ENCODE measurements at places on chromosomes 1 and 21. TPM values are rescaled to one million over a fixed set of nuclear protein-coding genes. Genes with fewer than 3 reads are reported as not detected.

DNA sequence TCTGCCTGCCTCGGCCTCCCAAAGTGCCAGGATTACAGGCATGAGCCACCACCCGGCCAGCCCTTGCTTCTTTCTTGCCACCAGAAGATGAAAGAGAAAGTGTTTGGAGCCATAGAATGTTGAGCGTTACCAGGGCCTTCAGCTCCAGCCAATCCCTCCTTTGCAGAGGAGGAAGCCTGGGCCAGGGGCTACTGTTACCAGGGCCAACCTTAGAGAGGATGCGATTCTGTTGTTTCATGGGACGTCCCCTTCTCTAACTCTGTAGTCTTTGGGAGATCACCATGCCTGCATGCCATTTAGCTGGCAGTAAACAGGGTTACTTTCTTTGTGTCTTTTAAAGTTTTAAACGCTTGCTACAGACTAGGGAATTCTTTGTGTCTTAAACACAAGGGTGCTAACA is 45.8 kb downstream of the CLDN14 start:
- DNase-seq: no peak
- H3K4me1 ChIP-seq: no peaks in the 10 kb centered on the region
- no peaks in the 10 kb centered on the region for H3K36me3 ChIP-seq
- no peak overlapping the region for H3K4me3 ChIP-seq
- no peak overlapping the region for H3K27ac ChIP-seq

DNA sequence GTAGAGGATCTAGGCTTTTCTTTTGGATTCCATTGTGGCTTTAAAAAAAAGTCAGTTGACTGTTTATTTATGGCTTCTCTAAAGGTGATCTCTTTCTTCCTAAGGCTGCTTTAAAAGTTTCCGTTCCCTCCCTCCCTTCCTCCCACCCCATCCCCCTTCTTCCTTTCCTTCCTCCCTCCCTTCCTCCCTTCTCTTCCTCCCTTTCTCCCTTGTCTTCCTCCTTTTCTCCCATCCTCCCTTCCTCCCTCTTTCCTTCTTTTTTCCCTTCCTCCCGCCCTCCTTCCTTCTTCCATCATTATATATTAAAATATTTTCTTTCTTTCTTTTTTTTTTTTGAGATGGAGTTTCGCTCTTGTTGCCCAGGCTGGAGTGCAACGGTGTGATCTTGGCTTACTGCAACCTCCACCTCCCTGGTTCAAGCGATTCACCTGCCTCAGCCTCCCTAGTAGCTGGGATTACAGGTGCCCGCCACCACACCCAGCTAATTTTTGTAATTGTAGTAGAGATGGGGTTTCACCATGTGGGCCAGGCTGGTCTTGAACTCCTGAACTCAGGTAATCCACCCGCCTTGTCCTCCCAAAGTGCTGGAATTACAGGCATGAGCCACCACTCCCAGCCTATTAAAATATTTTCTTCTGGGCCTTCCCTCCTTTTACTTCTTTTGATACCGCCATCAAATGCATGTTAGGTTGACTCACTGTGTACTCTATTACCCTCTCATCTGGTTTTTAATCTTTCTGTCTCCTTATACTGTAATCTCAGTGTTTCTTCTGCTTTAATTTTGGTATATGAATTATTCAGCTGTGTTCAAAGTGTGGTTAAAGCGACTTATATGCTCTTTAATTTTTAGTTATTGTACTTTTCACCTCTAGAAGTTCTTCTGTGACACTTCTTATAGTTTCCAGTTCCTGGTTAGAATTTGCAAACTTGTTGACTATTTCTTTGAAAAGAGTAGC is 59.2 kb upstream of the ATP5PO start:
- no peak for DNase-seq
- no peaks in the 10 kb centered on the region for H3K36me3 ChIP-seq
- H3K4me1 ChIP-seq: no peaks in the 10 kb centered on the region
- H3K4me3 ChIP-seq: no peak overlapping the region
- H3K27ac ChIP-seq: no peak overlapping the region

- no peaks in the 10 kb centered on the region for H3K27me3 ChIP-seq
- no peak overlapping the region for H3K4me3 ChIP-seq
These were observed 8.6 kb downstream of the CACNA1S start for GRCh38 chr1:201103666-201104065.

- no peaks in the 10 kb centered on the region for H3K4me1 ChIP-seq
- no peak for DNase-seq
- H3K27me3 ChIP-seq: no peaks in the 10 kb centered on the region
These were observed 20.6 kb downstream of the DDI2 start for GRCh38 chr1:15637826-15638225.

DNA sequence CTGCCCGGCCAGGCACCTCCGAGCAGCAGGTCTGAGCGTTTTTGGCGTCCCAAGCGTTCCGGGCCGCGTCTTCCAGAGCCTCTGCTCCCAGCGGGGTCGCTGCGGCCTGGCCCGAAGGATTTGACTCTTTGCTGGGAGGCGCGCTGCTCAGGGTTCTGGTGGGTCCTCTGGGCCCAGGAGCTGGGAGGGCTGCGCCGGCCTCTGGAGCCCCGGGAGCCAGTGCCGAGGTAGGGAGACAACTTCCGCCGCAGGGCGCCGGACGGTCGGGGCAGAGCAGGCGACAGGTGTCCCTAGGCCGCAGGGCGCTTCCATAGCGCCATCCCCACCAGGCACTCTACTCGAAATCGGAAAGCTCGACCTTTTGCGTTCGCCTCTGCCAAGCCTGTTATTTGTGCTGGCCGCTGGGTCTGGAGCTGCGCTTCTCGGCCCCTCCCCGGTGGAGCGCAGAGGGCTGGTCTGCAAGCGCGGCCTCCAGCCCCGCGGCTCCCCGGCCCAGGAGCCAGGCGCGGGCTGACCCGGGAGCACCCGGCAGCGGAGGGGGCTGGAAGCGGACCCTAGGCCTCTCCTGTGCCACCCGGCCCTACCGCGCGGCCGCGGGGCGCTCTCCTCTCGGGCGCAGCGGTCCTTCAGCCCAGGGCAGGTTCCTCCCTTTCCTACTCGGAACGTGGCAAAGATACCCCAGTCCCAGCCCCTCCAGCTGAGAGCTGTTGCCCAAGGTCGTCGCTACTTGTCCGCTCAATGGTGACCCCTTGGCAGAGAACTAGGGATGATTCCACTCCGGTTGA is 2.2 kb downstream of the SIM2 start:
- DNase-seq: no peak
- H3K27ac ChIP-seq: no peak overlapping the region
- H3K4me1 ChIP-seq: peaks cover 3% of the 10 kb centered on the region
- H3K27me3 ChIP-seq: peaks cover 23% of the 10 kb centered on the region

DNA sequence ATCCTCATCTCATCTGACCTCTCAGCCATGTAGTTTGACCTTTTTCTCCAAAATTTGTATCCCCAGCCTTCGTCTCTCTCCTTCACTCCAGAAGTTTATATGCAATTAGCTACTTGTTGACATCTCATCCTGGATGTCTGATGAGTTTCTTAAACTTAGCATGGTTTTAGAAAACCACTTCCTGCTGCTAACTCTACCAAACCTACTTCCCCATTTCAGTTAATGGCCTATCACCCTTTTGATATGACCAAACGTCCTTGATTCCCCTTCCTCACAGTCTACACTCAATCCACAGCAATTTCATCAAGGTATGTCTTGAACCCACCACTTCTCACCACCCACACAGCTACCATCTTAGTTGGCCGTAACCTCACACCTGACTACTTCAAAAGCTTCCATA is 121.9 kb downstream of the LRRC40 start:
- H3K27ac ChIP-seq: no peak overlapping the region
- H3K4me3 ChIP-seq: no peak overlapping the region

GRCh38 chr1:170790175-170790574 is 126.2 kb downstream of the PRRX1 start:
- no peaks in the 10 kb centered on the region for H3K36me3 ChIP-seq
- H3K4me3 ChIP-seq: no peak overlapping the region
- H3K27ac ChIP-seq: no peak overlapping the region
- DNase-seq: no peak
- no peaks in the 10 kb centered on the region for H3K27me3 ChIP-seq

- no peaks in the 10 kb centered on the region for H3K36me3 ChIP-seq
- H3K4me1 ChIP-seq: no peaks in the 10 kb centered on the region
- no peak overlapping the region for H3K27ac ChIP-seq
These were observed 490.7 kb upstream of the B3GALT2 start for GRCh38 chr1:193676996-193677549.

GRCh38 chr1:235613602-235614001 is 36.0 kb downstream of the GNG4 start:
- DNase-seq: no peak
- no peaks in the 10 kb centered on the region for H3K27me3 ChIP-seq
- H3K36me3 ChIP-seq: no peaks in the 10 kb centered on the region
- no peak overlapping the region for H3K27ac ChIP-seq
- no peaks in the 10 kb centered on the region for H3K4me1 ChIP-seq
- no peak overlapping the region for H3K4me3 ChIP-seq

- H3K4me3 ChIP-seq: no peak overlapping the region
- no peak for DNase-seq
These were observed 15.7 kb downstream of the FHAD1 start for GRCh38 chr1:15262706-15263105.

DNA sequence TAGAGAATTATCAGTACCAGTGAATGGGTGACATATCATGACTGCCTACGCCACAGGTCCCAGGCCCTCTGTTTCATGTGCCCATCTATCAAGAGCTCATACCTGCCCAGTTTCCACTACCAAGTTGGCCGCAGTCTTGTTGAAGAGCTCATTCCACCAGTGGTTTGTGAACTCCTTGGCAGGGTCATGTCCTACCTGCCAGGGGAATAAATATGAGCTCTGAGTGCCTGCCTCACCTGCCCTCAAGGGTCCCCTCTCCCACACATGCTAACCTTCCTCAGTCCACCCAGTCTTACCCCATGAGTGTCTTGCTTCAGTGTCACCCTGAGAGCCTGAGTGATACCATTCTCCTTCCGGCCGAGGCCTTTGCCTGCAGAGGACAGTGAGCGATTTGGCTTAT is 3.2 kb downstream of the GPATCH4 start:
- H3K27me3 ChIP-seq: no peaks in the 10 kb centered on the region
- H3K36me3 ChIP-seq: no peaks in the 10 kb centered on the region
- no peaks in the 10 kb centered on the region for H3K4me1 ChIP-seq
- no peak overlapping the region for H3K4me3 ChIP-seq

DNA sequence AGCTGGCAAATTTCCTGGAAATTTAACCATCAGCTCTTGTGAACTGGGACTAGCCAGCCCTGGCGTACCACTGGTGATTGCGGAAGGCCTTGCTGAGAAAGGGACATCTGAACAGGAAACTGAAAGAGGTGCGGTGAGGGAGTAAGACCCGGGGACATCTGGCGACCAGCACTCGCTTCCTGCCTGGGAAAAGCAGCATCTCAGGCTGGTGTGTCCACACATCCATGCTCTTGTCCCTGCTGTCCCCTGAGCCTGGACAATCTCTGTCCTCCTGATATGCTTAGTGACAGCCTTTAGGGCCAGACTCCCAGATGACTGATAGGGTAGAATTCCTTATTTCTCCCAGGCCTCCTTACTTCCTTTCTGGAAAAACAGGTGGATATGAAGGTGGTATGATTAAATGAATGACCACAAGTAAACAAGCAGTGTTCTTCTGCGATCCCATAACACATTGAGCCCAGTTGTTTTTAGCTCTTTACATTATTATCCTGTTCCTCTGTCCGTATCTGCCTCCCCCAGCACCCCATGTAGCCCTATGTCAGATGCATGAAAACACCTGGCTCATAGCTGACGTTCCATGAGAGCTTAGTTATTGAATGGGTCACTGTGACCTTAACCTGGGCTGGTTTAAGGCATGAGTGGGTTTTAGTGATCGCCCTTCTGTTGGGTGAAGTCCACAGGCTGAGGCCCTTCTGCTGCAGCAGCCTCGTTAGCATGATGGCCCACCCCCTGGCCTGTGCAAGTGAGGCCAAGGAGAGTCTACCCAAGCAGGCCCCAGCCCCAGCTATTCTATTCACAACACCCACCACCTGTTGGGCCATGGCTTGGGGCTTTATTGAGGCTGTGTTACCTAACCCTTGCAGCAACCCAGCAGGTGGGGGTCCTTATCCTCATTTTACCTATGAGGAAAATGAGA is 76.1 kb upstream of the GADD45A start:
- no peaks in the 10 kb centered on the region for H3K4me1 ChIP-seq
- H3K36me3 ChIP-seq: no peaks in the 10 kb centered on the region
- no peaks in the 10 kb centered on the region for H3K27me3 ChIP-seq
- no peak overlapping the region for H3K27ac ChIP-seq
- H3K4me3 ChIP-seq: no peak overlapping the region

- H3K27ac ChIP-seq: peak overlapping the region; percentile 84
- no peak for DNase-seq
- H3K4me1 ChIP-seq: no peaks in the 10 kb centered on the region
- no peaks in the 10 kb centered on the region for H3K27me3 ChIP-seq
- no peaks in the 10 kb centered on the region for H3K36me3 ChIP-seq
- H3K4me3 ChIP-seq: no peak overlapping the region
These were observed 9.4 kb upstream of the UAP1 start for GRCh38 chr1:162551969-162552683.

DNA sequence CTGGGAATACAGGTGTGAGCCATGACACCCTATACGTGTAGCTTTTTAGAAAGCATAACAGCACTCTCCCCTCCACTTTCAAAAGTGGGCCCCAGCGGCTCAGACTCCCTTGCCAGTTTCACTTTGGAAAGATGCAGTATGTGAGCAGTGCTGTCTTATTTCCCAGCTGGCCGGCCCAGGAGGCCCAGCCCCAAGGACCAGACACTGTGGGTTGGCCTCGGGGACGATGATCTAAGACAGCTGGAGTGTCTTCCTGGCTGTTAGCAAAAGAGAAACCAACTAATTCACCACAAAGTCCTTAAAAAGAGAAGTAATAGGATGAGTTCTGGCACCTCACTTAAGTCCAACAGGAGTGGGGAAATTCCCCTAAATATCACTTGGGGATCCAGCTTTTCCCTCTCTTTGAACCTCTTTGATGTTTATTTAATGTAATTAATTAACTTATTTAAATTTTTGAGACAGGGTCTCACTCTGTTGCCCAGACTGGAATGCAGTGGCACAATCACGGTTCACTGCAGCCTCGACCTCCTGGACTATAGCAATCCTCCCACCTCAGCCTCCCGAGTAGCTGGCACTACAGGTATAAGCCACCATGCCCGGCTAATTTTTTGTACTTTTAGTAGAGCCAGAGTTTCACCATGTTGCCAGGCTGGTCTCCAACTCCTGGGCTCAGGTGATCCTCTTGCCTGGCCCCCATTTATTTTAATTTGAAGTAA is 17.6 kb upstream of the CLIC4 start:
- peak overlapping the region; percentile 70 for H3K27ac ChIP-seq
- H3K4me1 ChIP-seq: no peaks in the 10 kb centered on the region
- H3K4me3 ChIP-seq: no peak overlapping the region

HES3 gene
- total RNA-seq: not detected

RGS1 gene
- 13.6 TPM for total RNA-seq

ABCG1 gene
- total RNA-seq: 10.6 TPM

GJC2 gene
- total RNA-seq: 1.3 TPM

FBLIM1 gene
- 17.4 TPM for total RNA-seq

HLCS gene
- total RNA-seq: 19.5 TPM

ACTA1 gene
- total RNA-seq: not detected

CATSPERE gene
- 1.3 TPM for total RNA-seq

ANKRD35 gene
- 6.4 TPM for total RNA-seq

BATF3 gene
- total RNA-seq: 1.0 TPM

ANKRD13C gene
- total RNA-seq: 29.9 TPM
